RCC 7860 (cell line): ENCODE measurements at places on chromosomes 2 and 18.

DNA sequence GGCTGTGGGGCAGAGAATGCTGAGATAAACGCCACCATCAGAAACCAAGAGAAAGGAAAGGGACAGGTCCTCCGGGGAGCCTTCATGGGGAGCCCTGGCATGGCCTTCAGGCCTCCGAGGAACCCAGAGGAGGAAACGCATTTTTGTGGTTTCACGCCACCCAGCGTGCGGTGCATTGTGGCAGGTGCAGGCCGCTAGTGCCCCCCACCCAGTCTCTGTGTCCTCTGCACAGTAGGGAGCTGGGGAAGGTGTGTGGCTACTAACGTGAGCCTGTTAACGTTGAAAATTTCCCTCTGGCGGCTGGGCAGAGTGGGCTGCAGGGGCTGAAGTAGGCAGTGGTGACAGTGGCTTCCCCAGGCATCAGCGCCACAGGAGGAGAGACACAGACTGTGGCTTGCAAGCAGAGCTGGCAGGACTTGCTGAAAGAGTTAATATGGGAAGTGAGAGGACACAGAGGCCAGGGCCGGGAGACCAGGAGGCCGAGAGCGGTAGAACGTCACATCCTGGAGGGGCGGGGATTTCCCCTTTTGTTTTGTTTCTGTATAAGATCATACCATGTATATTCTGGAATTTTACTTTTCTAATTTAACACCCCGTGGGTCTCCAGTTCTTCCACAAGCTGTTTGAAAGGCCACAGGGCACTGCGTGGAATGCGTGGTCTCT is 166.9 kb downstream of the GBX2 start:
- DNase-seq = no peak

- DNase-seq = no peak
Measured at GRCh38 chr2:122590524-122590923, 835.1 kb downstream of the TSN start.

DNA sequence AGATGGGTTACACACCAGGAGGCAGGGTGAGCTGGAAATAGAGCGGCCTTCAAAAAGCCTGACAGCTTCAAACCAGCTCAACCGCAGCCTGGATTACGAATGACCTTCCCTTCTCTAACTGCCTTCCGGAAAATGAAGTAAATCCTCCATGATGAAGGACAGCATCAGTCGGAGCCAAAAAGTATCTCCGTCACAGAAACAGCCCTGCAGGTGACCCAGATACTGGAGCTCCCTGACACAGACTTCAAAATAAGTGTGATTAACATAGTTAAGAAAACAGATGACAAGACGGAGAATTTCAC is 10.3 kb upstream of the CIB4 start:
- DNase-seq = no peak

GRCh38 chr2:214135966-214136365 is 274.9 kb upstream of the VWC2L start:
- DNase-seq = no peak
